ENCODE measurements at places on chromosomes 7 and 10.

GRCh38 chr7:111459757-111460280 is 102.5 kb downstream of the IMMP2L start:
- no peak for DNase-seq

- no peak for DNase-seq
Observed at GRCh38 chr10:111677759-111678158, 505.8 kb downstream of the GPAM start.

- no peak for DNase-seq
Observed at GRCh38 chr7:96663871-96664445, 45.7 kb downstream of the SEM1 start.

- DNase-seq = no peak
Observed at GRCh38 chr10:47079204-47079580, 168.0 kb downstream of the PTPN20 start.

- no peak for DNase-seq
Observed at GRCh38 chr7:44521347-44522095, 19.6 kb downstream of the NPC1L1 start.

DNA sequence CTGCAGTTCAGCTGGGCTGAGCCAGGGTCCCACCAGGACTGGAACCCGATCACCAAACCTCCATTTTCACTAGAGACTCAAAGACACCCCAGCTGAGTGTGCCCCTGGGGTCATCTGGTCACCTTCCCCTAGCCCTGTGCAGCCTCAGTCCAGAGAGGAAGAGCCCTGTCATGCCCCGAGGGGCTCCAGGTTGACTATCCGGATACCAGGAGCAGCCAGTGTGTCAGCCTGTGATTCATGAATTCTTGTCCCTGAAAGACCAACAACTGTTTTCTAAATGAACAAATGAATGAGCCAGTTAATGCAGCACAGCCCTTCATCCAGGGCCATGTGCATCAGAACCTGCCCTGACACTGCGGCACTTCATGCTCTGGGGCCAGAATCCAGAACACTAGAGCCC is 201.9 kb upstream of the TCERG1L start:
- DNase-seq = no peak

GRCh38 chr10:103982639-103983038 is 15.7 kb downstream of the SLK start:
- DNase-seq = no peak

GRCh38 chr10:43749940-43750552 is 101.4 kb upstream of the ZNF32 start:
- DNase-seq = no peak
